Astrocyte (in vitro differentiated cells and primary cell): ENCODE measurements at places on chromosomes 7 and 10.

GRCh38 chr7:70512144-70512543 lies 619.8 kb upstream of the GALNT17 start:
- no peak for DNase-seq

- peak; percentile 10 for DNase-seq
Observed at GRCh38 chr7:71594736-71595135, 462.8 kb downstream of the GALNT17 start.

DNA sequence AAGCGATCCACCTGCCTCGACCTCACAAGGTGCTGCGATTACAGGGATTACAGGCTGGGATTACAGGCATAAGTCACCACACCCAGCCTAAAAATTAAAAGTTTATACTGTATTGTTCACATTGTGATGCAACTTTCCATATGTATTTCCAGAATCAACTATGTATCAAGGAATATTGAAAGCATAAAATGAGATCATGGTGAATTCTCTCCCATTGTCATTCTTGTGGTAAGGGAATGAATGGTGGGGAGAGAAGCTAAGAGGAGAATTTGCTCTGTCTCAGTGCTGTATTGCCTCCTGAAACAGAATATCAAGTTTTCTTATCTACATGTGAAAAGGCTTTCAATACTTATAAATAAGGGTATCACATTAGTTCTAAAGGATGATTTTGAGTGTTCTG lies 81.7 kb downstream of the CD36 start:
- no peak for DNase-seq

DNA sequence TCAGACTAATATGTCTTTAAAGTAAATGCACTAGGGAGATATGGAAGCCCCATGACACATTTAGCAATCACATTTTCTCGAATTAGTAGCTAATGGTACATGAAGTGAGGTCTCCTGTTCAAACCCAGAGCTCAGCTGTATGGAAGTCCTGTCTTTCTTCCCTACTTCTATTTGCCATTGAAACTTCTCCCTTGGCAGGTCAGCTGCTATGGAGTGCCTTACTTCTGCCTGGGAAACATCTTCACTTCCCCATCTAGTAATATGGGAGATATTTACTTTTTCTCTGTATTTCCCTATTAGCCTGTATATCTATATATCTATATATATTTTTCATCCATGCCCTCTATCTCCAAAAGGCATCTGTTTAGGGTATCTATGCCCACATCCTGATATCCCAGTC lies 225.3 kb upstream of the INHBA start:
- DNase-seq, result no peak

- no peak for DNase-seq
Observed at GRCh38 chr7:87129332-87129731, 22.9 kb upstream of the DMTF1 start.

DNA sequence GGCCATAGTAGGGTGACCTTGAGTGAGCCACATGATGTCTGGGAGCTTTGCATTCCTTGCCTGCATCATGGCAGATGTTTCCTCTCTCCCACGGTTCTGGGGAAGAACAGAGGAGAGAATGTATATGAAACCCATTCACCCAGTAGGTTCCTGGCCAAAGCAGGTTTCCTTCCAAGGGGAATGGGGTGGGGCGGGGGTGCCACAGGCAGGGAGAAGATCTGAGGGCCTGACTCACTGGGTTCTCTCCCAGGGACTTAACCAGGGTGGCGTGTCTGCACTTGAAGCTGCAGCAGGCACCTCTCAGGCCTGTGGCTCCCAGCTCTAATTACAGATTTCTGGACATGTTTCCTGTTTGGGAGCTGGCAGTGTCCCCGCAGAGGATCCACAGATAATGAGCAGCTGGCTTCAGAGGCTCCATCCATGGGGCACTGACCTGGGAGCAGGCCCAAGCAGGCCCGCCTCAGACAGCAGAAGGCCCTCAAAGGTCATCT lies 50.2 kb upstream of the ZMIZ1 start:
- peak; percentile 13 for DNase-seq

GRCh38 chr10:88557658-88558057 lies 25.5 kb downstream of the RNLS start:
- peak; percentile 77 for DNase-seq

- DNase-seq, result no peak
Observed at GRCh38 chr7:85711894-85712293, 525.0 kb upstream of the SEMA3D start.

GRCh38 chr7:69060516-69060915 lies 537.8 kb upstream of the AUTS2 start:
- no peak for DNase-seq

DNA sequence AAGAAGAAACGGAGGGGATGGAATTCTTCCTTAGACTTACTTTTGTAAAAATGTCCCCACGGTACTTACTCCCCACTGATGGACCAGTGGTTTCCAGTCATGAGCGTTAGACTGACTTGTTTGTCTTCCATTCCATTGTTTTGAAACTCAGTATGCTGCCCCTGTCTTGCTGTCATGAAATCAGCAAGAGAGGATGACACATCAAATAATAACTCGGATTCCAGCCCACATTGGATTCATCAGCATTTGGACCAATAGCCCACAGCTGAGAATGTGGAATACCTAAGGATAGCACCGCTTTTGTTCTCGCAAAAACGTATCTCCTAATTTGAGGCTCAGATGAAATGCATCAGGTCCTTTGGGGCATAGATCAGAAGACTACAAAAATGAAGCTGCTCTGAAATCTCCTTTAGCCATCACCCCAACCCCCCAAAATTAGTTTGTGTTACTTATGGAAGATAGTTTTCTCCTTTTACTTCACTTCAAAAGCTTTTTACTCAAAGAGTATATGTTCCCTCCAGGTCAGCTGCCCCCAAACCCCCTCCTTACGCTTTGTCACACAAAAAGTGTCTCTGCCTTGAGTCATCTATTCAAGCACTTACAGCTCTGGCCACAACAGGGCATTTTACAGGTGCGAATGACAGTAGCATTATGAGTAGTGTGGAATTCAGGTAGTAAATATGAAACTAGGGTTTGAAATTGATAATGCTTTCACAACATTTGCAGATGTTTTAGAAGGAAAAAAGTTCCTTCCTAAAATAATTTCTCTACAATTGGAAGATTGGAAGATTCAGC lies 158.7 kb upstream of the LANCL2 start:
- DNase-seq, result peak; percentile 38

- no peak for DNase-seq
Observed at GRCh38 chr10:85976267-85976793, 390.3 kb downstream of the GRID1 start.

DNA sequence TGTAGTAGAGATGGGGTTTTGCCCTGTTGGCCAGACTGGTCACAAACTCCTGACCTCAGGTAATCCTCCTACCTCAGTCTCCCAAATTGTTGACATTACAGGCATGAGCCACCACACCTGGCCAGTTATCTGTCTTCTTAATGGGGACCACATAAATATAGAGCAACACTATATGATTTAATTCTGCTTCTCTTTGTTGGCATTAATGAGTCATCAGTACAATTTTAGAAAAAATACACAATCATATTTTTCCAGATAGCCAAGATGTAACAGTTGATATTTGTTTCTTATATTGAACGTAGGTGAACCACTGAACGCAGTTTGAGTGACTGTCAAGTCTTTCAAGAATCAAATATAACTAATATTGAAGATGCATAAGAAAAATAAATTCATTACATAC lies 48.5 kb downstream of the LCOR start:
- DNase-seq, result no peak

- peak; percentile 47 for DNase-seq
Observed at GRCh38 chr7:47087866-47088265, 494.0 kb downstream of the TNS3 start.
